ENCODE measurements at places on chromosomes 12 and 14.
A peak's percentile ranks its signal among the peaks of the same experiment; 100 is the strongest.

DNA sequence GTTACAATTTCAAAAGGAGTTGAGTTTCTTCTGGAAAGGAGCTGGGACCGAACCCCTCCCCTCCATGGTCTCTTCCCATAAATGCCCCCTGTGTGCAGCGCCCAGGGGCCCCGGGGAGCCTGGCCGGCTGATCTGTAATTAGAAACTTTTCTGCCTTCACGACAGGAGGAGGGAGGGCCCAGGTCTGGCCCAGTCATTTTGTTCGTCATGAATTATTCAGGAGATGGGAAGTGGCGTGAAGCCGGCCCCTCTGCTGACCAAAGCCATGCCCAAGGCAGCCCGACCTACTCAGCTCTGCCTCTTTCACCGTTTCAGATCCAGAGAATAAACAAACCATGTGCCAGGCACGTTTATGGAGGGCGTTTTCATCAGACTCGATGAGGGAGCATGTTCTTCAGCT is 33.3 kb upstream of the MSI1 start:
- no peak for DNase-seq

DNA sequence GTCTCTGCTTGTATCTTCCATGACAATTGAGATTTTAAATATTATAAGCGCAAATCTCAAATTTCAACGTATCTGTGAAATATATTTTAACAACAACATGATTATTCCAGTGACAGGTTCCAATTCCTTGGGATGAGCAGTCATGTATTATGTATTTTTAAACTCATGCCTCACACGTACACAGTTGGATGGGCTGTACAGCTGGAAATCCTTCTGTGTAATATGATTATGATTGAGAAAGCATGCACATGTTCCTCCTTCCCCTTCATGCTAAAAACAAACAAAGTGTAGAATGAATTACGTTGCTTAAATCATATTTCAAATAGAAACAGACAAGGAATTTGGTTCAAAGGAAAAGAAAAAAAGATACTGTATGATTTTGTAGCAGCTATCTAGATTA is 428.3 kb downstream of the TMTC2 start:
- DNase-seq: no peak

DNA sequence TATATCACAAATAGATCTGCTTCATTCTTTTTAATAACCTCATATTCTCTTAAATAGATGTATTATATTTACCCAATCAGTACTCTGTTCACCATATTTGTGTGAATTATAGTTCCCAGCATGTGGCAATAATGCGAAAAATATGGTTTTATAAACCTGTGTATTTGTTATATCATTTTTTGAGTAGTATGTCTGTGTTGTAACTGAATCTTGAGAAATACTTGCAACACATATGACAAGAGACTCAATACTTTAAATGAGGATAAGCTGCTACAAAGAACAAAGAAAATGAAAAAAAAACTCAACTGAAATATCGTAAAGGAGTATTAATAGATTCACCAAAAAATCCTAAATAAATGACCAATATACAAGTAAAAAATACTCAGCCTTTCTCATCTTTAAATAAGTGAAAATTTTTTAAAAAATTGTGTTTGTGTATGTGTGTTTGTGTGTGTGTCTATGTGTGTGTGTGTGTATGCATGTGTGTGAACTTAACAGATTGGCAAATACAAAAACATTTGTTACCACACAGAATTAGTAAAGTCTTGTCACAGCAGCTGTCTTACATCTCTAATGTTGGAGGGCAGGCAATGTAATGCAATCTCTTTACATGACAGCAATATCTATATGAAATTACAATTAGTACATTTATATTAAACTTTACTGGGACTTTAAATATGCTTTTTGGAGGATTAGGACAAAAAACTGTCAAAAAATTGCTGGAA is 441.9 kb upstream of the MGAT4C start:
- no peak for DNase-seq

- DNase-seq: no peak
These were observed 6.6 kb downstream of the PTHLH start for GRCh38 chr12:27965966-27966365.

- peak; percentile 81 for DNase-seq
These were observed 99.6 kb downstream of the SLC38A6 start for GRCh38 chr14:61080591-61081010.

DNA sequence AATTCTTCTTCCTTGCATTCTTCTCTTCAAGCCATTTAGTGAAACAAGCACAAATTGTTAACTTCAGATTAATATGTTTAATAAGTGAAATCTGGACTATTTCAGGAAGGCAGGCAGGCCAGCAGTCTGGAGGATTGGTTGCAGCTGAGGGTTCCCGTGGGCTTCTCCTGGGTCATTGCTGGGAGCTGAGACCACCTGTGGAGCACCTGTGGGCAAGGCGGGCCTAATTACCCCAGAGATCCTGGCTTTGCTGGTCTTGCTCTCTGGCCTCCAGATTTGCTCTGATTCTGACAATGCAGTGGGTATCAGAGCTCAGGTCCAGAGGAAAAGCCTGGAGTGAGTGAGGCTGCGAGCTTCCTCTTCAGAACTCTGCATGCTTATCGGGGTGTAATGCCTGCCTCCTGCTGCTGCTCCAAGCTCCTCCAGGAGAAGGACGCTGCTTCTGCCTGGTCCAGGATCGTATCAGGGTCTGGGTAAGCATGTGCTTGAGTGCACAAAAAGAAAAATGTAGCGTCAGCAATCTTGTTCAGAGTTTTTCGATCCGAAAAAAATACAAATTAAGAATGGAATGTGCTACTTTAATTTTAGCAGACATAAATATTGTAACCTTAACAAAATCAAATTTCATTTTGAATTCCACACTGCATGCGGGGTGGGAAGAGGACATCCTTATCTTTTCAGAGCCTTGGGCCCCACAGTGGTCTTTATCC is 93.8 kb downstream of the TMEM30B start:
- DNase-seq: no peak

GRCh38 chr12:56198836-56199235 is 9.6 kb upstream of the SMARCC2 start:
- DNase-seq: no peak

DNA sequence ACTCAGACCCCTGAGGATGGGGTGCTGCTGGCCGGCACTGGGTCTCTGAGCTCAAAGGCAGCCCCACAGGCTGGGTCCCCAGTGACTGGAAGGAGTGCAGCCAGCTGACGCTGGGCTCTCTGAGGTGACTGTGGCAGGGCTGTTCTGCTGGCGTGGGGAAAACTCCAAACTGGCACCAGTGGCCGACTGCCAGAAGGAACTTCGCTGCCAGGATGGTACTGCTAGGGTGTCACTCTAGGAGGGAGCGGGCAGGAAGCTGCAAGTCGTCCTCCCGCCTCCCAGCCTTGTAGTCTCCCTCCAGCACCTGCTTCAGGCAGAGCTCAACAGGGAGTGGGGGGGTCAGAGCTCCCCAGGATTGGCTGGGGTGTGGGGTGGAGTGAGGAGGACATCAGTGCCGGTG is 41.3 kb downstream of the CDC42BPB start:
- DNase-seq: no peak

GRCh38 chr14:92501891-92502351 is 11.7 kb upstream of the RIN3 start:
- DNase-seq: peak; percentile 49

All from astrocyte of the cerebellum (primary cell).